ENCODE measurements at places on chromosomes 7 and 10.

DNA sequence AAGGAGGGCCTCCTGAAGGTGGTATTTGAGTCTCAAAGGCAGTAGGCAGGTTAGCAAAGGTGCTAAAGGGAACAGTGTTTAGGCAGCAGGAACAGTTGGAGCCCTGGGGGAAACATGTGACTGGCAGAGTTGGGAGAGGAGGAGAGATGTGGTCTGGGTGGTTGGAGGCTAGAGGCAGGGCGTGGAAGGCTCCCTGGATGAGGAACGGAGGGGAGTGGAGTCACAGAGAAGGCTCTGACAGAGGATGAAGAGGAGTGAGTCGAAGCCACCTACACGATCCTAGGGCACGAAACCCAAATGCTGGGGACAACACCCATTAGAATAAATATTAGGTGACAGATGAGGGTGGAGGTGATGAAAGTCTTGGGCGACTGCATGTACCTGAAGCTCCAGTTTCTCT lies 19.6 kb upstream of the MGMT start:
- no peak for DNase-seq

DNA sequence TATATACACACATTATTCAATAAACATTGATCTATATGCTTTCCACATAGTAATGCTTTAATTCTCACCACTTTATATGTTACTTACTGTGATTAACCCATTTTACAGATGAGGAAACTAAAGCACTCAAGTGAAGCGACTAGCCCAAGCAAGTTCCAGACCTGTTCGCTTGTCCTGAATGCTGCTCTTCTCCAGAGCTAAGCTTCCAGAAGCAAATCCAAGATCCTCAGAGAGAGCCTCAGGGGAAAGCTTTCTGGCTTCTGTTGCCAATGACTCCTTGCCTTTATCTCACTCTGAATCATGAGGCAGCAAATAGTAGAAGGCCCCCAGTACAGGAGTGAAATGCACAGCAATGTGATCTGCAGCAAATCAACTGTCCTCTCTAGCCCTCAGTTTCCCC lies 32.2 kb downstream of the XPNPEP1 start:
- no peak for DNase-seq

GRCh38 chr10:71582506-71583475 lies 136.8 kb downstream of the C10orf105 start:
- DNase-seq = no peak

GRCh38 chr7:132009778-132010177 lies 453.4 kb upstream of the PODXL start:
- DNase-seq = no peak

DNA sequence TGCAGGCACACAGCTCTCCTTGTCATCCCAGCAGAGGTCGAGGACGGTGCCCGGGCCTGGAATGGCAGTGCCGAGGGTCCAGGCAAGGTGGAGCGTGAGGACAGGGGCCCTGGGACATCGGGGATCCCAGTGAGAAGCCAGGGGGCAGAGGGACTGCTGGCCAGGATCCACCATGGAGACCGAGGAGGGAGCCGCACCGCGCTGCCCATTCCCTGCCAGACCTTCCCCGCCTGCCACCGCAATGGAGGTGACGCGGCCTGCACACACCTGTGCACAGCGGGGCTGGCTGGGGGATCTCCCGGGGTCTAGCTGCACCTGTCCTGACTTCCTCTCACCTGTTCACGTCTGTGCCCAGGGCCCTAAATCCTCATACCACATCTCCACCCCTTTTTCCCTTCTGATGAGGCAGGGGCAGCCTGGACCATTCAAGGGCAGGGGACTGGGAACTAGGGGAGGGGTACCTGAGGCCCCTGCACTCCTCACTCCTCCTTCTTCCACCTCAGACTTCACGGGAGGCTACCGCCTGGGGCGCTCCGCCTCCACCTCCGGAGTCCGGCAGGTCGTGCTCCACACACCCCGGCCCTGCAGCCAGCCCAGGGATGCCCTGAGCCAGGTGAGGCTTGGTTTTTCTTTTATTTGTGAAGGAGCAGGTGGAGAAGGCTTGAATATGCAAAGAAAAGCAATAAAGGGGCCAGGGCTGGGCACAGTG lies 6.9 kb downstream of the NYAP1 start:
- no peak for DNase-seq

GRCh38 chr7:87170828-87171227 lies 18.6 kb downstream of the DMTF1 start:
- no peak for DNase-seq

- DNase-seq = peak; percentile 67
Observed at GRCh38 chr10:102399217-102400021, 3.9 kb downstream of the NFKB2 start.

DNA sequence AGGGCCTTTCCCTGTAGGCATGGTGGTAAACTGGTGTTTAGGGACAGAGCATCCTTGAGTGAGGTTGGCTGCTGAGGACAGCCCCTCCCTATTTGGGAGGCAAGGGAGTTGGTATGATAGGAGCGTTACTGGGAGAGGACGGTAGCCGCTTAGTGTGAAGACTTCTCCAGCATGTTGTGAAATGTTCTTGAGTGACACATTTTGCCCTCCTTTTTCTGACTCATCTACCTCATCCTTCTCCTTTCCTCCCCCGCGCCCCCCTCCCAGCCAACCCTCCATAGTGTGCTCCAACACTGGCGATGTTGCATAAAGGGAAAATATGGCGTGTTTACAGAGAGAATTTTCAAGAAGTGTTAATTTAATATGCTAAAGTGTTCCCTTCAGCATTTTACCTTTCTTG lies 645.0 kb upstream of the GALNT17 start:
- DNase-seq = no peak

GRCh38 chr10:117163061-117163953 lies 25.2 kb upstream of the VAX1 start:
- DNase-seq = no peak

- no peak for DNase-seq
Observed at GRCh38 chr10:80449520-80449919, 4.6 kb upstream of the TSPAN14 start.

DNA sequence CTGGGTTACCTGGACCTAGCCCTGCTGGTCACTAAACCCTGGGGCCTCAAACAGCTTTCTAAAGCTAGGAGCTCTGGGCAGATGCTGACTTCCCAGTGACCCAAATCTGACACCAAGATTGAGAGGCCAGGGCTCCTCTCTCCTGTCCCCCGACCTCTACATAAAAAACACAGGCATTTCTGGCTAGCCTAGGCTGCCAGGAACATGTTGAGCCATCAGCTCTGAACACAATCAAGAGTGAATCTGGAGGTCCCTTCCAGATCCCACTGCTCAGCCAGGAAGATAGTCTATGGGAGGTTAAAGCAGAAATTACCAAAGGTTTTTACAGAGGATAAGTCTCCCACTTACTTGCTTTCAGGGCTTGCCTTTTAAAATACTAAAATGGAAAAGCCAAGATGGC lies 22.1 kb upstream of the PDE1C start:
- no peak for DNase-seq

GRCh38 chr7:410395-410910 lies 109.2 kb downstream of the PDGFA start:
- no peak for DNase-seq

DNA sequence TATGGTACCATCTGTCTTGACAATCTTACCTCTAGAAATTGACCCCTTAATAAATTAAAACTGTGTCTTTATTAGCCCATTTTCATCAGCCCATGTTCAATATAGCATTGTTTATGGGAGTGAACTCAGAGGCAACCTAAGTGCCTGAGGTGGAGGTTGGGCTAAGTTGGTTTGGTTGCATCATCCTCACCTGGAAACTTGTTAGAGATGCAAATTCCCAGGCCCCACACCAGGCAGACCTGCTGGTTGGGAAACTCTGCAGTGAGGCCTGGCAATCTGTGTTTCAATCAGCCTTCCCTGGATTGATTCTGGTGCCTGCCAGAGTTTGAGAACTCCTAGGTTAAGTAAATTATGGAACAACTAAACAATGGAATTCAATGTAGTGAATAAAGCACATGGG lies 9.4 kb upstream of the FAM170B start:
- DNase-seq = no peak

DNA sequence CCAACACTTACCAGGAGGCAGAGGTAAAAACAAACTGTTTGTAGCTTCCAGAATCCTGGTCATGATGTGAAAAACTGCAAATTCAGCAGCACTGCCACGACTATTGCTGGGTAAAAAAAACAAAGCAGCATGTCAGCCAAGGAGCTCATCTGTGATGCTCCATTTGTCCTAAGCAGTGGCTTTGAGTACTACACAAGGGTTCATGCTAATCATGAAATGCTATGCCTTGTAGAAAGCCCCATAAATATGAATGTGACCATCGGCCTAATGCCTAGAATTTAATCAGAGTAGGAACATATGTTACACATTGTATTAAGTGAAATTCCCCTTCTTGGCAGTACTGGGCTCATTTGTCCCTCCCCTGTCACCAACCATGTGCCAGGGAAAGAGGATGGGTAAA lies 95.4 kb downstream of the GSAP start:
- no peak for DNase-seq

GRCh38 chr10:930625-931325 lies 730 bp downstream of the LARP4B start:
- peak; percentile 66 for DNase-seq

- no peak for DNase-seq
Observed at GRCh38 chr7:19294619-19295018, 149.4 kb upstream of the FERD3L start.

DNA sequence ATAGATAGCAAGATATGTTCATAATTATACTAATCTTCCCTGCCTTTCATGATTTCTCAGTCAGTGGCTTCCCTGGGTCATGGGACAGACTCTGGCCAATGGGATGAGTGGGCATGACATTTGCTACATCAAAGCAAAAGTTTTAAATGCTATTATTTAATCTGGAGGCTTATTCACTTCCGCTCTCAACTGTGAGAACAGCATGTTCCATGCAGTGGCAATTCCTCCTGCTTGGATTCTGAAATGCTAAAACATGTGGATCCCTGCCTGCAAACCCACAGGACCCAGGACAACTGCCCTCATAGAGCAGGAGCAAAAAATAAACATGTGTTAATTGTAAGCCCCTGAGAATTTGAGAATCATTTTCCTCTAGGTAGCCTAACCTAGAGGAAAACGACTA lies 1412.4 kb upstream of the CELF2 start:
- DNase-seq = no peak

- DNase-seq = no peak
Observed at GRCh38 chr10:107269626-107270025, 105.1 kb upstream of the SORCS1 start.

GRCh38 chr10:76408646-76409045 lies 977.2 kb downstream of the LRMDA start:
- DNase-seq = no peak

DNA sequence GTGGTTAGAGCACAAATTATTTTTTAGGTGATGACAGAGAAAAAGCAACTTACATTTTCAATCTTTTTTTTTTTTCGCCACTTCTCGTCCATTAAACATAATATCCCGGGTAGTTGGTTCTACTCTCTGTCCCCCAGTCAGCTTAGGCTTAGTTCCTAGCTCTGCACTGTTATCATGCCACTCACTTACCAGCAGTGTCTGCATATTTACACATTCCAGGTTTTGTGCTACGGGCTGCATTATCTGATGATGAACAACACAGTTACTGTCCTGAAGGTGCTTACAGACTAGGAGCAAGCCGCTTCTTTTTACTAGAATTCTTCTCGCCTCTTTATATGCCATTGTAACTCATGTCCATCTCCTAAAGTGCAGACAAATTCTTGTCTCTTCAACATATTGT lies 121.8 kb upstream of the NPVF start:
- DNase-seq = no peak

GRCh38 chr7:16702441-16702840 lies 51.1 kb upstream of the TSPAN13 start:
- DNase-seq = no peak

DNA sequence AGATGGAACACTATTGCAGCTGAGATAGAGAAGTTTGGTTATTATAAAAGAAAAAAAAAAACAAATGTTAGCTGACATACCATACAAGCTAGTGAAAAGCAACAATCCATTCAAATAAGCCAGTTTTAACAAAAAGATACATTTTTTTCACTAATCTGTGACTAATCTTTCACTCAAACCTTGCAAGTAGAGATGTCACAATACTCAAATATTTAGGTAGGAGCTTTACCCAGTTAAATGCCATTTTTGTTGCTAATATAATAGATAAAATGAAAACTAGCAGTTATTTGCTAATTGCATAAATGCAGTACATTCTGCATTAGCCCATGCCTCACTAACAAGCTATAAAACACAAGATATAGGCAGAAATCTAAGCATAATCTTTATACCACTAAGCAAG lies 123.6 kb downstream of the BTAF1 start:
- DNase-seq = no peak
